ENCODE measurements at places on chromosomes 12 and 14.
A peak's percentile ranks its signal among the peaks of the same experiment; 100 is the strongest.

DNA sequence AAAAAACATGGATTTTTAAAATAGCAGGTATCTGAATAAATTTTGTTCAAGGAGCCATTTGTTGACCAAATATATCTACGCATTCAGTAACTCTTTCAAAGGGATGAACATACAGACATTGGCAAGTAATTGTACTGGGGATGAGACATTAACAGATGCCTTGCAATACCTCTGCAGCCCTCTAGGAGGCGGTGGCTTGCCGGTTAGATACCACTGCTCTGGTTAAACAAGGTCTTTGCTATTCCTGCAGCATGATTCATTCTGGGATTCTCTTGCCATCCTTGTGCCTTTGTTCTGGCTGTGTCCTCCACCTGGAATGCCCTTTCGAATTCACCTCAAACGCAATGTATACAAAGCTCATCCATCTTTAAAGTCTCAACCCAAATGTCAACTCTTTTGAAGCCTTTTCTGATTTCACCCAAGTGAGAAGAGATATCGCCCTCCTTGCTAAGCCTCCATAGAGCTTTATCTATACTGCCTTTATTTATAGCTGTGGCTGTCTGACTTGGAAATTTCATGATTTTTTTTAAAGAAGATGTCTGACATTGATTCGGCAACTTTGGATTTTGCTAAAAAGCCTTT lies 131.0 kb upstream of the SRRM4 start:
- DNase-seq, result no peak

GRCh38 chr14:20772650-20773049 lies 4.4 kb downstream of the EDDM3B start:
- DNase-seq, result no peak

DNA sequence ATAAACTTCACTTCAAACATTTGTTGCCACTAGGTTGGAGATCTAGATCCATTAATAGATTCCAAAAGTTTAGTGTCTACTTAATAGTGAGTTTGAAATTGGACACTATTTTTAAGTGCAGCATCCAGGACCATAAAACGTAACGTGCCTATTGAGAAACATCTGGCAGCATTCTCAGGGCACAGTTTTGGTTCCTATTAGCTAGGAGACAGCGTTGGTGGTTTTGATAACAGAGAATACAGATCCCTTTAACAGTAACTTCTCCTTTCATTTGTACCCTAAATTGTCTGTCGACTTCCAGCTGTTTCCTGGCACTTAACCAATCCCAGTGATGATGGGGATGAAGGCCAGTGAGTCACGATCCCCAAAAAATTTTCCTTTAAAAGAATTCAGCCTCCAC lies 25.8 kb downstream of the KCNK10 start:
- no peak for DNase-seq

- DNase-seq, result peak; percentile 24
These were observed 49.1 kb upstream of the RIMBP2 start for GRCh38 chr12:130765186-130765659.

GRCh38 chr14:56417173-56417572 lies 162.4 kb upstream of the TMEM260 start:
- DNase-seq, result no peak

GRCh38 chr14:33689680-33690079 lies 261.2 kb downstream of the EGLN3 start:
- DNase-seq, result no peak

GRCh38 chr12:63163541-63163940 lies 12.5 kb upstream of the AVPR1A start:
- no peak for DNase-seq

GRCh38 chr12:46108721-46109120 lies 118.3 kb upstream of the SCAF11 start:
- DNase-seq, result no peak

GRCh38 chr12:123571343-123571813 lies 13.0 kb upstream of the TMED2 start:
- peak; percentile 82 for DNase-seq

DNA sequence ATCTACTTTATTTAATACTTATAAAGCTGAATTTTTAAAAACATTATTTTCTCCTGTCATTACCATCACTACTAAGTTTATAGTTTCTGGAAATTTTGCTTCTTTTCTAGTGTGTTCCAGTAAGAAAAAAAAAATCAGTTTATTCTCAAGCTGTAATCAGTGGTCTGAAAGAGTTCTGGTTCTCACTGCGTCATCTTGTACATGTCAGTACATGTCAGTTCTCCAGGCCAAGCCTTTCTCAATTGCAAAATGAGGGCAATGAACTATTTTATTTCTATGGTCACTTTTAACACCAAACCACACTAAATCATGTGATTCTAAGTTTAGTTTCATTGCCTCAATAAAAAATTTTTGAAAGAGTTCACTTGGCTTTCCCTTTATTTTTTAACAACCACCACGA lies 468.9 kb upstream of the LRFN5 start:
- no peak for DNase-seq

DNA sequence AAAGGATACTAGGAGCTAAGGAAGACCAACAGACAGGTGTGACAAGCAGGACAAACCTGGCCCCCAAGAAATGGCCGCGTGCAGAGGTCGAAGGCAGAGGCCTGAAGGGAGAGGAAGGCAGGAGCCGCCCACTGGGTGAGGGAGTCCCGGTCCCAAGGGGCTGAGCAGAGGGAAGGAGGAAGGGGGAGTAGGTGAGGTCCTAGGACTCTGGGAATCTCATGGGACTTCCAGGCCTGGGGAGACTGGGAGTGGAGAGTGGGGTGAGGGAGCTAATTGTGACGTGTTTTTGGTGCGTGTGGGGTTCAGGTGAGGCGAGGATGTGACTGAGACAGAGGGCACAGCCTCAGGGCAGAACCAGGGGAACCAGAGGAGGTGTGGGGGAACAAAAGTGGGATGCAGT lies 11.7 kb upstream of the FLVCR2 start:
- DNase-seq, result no peak

DNA sequence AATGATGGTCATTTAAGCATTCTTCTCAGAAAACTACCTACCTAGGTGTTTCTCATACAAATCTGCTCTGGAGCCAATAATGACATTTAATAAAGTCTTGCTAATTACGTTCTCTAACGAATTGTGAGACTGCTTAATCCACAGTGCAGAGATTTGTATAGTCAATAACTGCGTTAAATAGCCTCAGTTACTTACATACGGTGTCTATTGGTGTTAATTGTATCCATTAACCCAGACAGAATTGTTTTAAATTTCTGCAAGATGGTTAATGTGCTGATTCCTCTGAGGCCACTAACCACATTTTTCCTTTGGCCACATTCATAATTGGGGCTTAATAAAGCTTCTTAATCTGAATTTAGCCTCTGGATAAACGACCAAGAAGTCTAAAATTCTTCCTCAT lies 171.7 kb downstream of the SLC41A2 start:
- DNase-seq, result no peak

DNA sequence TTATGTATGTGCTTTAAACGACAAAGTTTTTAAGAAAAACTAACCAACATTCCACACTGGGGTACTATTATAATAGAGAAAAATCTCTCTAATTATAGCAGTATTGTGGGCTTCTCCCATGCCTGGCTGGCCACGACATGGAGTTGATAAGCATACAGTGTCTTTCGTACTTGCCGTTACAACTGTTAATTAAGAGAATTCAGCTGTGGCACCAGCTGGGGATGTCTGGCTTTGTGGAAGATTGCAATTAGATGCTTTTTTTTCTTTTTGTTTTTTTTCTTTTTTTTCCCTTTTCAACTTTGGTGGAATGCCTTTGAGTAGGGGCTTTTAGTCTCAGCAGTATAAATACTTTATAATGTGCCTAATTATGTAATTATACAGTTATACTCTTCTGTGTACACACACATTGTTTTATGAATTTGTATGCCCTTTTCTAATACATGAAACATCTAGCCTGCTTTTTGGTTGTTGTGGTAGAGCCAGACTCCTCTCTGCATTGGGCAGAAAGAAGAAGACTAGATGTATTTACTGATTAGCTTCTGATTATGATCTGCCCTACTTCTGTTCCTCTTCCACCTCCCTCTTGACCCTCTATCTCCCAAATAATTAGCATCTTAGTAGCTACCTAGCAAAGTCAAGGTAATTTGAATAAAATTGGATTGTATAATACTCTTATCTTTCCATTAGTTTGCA lies 76.4 kb downstream of the SUSD6 start:
- no peak for DNase-seq

- no peak for DNase-seq
These were observed 24.2 kb downstream of the SYNJ2BP start for GRCh38 chr14:70392676-70393075.

- no peak for DNase-seq
These were observed 60.6 kb downstream of the LGMN start for GRCh38 chr14:92687681-92688433.

GRCh38 chr12:93848523-93849101 lies 171.4 kb downstream of the CRADD start:
- DNase-seq, result no peak

DNA sequence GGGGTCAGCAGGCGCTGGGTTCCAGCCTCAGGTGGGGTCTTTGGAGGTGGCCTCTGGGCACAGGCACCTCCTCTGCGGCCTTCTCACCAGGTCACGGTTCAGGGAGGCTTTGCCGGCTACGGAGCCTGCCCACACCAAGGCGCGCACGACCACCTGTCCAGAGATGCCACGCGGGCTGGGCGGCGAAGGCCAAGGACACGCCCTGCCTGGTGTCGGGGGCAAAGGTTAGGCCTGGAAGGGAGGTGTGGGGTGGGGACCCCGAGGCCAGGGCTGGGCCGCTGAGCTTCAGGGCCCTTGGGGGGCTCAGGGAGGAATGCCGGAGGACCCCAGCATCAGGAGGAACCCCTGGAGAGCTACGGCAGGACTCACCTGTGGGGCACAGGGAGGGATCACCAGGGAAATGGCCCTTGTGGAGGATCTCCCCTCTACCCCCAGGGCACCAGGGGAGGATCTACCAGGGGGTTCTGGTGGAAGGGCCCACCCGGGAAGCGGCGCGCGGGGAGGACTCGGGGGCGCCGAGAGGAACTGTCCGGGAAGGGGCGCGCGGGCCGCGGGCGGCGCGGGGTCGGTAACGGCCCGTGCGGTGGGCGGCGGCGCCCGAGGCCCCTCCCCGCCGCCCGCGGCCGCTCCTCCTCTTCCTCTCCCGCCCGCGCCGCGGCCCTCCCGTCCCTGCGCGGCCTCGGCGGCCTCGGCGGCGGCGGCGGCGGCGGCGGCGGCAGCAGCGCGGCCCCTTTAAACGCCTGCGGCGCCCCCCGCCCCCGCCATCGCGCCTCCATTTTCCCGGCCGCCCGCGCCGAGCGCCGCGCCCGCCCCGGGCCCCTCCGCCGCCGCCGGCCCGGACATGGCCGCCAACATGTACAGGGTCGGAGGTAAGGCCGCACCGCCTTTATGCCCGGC lies at the start of gene MTA1:
Gene MTA1, plus strand, starts transcription at position 633 of the 897 bp plus-strand sequence. Its CDS starts 209 bp downstream, at position 842.
- DNase-seq, result no peak

DNA sequence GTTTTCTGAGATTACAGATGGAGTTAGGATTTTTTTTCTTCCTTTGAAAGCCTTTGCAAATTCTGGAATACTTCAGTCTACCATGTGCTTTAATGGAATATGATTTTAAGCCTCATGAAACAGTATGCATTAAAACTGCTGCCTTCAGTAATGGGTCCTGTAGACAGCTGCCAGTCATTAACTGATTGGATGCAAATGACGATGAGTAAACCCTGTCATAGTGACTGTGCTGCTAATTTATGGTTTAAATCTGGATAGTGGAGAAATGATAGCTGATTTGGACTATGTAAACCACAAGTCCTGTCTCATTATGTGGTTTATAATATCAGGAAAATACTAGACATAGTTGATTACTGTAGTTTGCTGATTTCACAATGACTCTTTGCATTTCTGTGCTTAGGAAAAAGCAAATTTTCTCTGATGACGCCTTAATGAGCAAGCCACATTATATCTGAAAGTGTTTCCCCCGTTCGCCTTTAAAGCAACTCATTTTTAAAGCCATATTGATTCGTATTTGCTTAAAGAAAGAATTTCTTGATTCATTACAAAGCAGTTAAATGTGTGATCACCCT lies 217.6 kb downstream of the TMTC2 start:
- DNase-seq, result peak; percentile 6

DNA sequence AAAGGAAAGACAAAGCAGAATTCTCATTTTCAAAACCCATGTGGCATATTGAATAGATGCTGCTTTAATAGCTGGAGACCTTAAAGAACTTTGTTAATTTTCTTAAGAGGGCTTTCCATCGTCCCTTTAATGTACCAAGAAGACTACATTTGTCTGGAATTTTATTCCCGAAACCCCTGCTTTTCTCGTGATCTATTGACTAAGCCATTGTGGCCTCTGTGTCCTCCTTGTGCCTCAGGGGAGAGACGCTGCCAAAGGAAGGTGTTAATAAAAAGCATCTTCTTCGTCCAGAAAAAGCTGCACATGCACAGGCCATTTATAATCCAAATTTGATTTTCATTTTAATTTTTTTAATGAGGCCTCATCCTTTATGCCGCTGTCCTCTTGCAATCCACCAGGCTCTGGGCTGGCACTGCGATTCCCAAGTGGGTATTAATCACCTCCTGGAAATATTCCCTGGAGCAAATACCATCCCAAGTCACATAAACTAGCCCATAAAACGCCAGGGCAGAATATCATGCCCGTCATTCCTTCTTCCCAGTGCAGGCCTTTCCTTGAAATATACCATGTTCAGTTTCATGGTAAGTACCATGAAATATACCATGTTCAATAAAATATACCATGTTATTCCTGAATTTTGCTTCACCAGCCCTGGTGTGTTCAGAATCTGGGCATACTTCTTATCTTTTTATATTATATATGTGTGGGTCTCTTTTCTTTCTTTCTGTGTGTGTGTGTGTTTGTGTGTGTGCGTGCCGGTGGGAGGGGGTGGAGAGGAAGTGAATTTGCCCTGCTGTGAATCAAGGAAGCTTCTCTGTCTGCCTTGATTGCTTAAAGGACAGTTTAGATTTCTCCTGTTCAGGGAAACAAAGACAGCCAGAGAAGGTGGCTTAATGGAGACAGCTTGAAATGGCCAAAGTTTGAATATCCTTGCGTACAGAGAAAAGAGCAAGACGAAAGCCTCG lies 147.6 kb downstream of the PHETA1 start:
- no peak for DNase-seq

DNA sequence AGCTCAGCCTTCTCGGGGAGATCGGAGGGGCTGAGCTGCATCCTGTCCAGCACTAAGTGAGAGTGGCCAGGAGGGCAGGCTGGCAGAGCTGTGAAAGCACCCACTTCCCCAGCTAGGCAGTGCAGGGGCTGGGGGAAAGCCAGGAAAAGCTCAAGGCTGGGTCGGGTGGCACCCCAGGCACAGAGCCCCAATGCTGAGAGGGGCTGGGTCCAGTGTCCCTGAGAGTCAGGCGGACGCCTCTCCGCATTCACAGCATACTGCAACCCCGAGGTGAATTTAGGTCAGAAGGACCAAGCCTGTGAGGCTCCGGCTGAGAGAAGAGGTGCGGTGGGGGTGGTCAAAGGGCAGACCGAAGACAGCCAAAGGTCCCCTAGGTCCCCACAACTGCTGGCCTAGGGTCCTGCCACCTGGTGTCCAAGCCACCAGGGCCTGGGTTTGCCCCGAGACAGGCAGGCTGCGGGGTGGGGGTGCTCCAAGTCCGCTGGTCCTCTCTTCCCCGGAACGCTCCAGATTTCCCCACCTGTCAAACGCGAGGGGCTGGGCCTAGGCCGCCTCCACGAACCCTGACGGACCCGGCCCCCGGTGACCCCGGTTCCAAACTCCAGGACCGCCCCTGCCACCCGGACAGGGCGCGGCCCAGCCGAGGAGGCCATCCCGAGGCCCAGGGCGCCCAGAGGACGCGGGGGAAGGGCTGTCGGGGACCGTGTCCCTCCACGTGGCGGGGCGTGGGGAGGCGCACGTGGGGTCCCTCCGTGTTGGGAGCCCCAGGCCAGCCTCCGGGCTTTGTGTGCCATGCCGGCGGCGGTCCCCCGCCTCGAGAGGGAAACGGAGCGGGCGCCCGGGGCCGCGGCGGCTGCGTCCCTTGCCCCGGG lies 527 bp downstream of the CAMKK2 start:
- no peak for DNase-seq

GRCh38 chr14:31133133-31133532 lies 74.5 kb downstream of the HECTD1 start:
- DNase-seq, result no peak
